ENCODE measurements at places on chromosomes 2 and 18.

- no peak for DNase-seq
These were observed 60.9 kb downstream of the KCTD1 start for GRCh38 chr18:26487437-26487836.

- DNase-seq, result no peak
These were observed 641.9 kb upstream of the REG3G start for GRCh38 chr2:78383576-78383975.

GRCh38 chr2:172993931-172994717, 81.5 kb upstream of the MAP3K20 start:
- no peak for DNase-seq

- no peak for DNase-seq
These were observed 84.7 kb downstream of the TCF4 start for GRCh38 chr18:55503167-55503820.

GRCh38 chr2:73092146-73092783, 20.5 kb downstream of the RAB11FIP5 start:
- no peak for DNase-seq

- DNase-seq, result no peak
These were observed 60.9 kb upstream of the KLF7 start for GRCh38 chr2:207226671-207227061.

DNA sequence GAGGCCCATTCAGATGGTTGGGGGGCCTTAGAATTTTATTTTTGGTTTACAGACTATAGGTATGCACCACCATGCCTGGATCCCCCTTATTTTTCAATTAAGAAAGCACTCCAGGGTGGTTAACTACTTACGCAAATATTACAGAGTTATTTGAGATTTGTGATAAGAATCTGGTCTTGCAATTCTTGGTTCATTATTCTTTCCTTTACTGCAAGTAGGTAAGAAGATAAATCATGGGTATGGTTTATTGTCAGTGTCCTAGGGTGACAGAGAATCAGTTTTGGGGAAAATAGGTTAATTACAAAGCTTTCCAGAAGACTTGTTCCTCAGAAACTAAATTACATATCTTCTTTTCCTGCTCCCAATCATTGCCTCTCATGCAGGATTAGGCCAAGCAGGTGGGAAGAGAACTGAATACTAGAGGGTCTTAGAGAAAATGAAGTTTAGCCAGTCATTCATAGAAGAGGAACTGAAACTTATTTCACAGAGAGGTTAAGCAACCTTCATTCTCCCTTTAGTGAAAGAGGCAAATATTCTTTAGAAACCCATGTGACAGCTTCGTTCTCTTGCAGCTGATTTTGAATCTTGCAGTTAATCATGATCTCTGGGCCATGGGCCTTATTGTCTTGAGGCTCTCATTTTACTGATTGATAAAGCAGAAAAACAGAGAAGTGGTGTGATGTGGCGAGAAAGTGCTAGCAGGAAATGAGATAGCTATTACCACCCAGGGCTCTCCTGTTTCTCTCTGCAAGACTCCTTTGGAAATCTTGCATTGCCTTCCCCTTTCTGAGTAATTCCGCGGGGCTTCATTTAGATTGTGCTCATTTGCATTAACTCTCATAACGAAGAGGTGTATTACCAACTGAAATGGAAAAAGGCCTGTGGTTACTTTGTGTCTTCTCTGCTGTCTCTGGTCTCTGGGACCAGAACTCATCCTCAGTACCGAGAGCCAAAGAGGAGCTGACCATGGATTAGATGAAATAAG, 44.8 kb upstream of the ARHGAP25 start:
- DNase-seq, result no peak

DNA sequence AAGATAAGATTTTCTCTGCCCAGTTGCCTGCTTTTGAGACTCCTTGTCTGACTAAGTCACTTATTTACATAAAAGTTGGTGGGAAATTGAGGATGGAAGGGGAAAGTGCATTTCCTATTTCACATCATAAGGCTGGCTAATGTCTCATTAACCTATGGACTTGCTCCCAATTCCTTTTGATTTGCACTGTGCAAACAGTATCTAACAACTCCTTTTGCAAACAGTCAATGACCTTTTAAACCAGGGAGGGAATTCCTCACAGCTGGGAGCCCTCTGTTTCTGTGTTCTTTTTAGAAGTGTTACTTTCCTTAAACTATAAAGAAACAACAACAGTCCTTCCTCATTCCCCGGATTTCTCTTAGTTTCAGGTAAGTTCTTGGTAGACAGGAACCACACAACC, 272.8 kb downstream of the RND3 start:
- no peak for DNase-seq

GRCh38 chr2:236209535-236209934, 41.3 kb upstream of the GBX2 start:
- DNase-seq, result no peak

- DNase-seq, result no peak
These were observed 156.2 kb upstream of the NDUFV2 start for GRCh38 chr18:8946066-8946838.

DNA sequence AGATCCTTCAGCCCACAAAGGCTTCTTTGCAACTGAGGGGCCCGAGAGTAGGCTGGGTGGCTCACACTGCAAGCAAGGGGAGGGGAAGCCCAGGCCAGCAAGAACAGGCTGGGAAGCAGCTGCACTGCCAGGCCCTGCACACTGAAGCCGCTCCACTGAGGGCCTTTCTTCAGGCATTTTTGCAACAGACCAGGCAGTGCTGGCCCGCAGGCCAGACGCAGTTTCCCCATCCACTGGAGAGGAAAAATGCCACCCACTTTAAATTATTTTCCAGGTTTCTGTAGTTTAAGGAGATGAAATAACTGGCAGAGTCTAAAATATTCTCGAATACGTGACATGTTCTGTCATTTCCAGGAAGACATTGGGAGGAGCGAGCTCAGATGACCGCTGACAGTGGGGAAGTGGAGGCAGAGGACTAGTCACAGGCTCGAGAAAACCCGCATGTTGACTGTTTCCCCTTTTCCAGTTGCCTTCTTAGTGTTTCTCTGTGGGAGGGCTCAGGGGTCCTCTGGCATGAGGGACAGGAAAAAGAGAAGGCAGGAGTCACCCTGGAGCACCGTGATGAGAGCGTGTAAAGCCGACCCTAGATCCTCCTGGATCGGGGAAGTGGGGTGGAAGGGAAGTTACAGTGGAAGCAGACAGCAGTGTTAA, 53.3 kb upstream of the B3GNT7 start:
- no peak for DNase-seq

DNA sequence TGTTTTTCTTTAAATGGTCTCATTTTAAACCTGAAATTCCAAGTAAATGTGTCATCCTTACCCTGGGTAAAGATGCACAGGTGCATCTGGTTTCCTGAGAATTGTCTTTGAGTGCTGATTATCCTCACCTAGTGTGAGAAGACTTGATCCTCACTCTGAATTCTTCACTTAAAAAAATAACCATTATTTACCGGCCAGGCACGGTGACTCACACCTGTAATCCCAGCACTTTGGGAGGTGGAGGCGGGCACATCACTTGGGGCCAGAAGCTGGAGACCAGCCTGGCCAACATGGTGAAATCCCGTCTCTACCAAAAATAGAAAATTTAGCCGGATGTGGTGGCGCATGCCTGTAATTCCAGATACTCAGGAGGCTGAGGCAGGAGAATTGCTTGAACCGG, 9.9 kb upstream of the WNT6 start:
- DNase-seq, result no peak

- DNase-seq, result no peak
These were observed 1.2 kb upstream of the TNS1 start for GRCh38 chr2:218003981-218004419.

DNA sequence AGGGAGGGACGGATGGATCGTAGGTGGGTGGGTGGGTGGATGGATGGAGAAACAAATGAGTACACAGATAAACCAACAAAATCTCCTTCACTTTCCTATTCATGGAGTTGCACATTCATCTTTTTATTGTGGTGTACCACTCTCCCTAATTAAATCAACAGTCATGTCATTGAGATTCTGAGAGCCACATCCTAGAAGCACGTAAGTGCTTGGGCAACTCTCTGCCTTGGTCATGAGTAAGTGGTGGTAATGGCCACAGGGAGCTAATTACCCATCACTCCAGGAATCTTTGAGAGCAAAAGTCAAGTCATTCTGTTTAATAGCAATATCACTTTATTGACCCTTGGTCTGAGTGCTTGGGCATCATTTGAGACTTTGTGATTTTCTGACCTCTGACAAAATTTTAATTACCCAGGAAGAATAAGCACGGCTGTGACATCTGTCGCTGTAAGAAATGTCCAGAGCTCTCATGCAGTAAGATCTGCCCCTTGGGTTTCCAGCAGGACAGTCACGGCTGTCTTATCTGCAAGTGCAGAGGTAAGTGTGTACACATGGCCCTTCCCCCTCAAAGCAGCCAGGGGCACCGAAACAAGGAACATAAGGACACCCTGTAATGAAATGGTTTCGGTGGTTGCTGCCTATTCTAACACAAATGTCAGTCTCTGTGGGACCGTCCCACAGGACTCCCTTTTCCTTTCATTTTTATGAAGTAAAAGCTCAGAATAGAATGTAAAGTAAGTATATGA, 85.9 kb downstream of the FEZ2 start:
- no peak for DNase-seq

GRCh38 chr2:16258350-16258749, 318.0 kb downstream of the MYCN start:
- DNase-seq, result no peak

GRCh38 chr2:241983571-241984270, 114.2 kb downstream of the RTP5 start:
- DNase-seq, result no peak

DNA sequence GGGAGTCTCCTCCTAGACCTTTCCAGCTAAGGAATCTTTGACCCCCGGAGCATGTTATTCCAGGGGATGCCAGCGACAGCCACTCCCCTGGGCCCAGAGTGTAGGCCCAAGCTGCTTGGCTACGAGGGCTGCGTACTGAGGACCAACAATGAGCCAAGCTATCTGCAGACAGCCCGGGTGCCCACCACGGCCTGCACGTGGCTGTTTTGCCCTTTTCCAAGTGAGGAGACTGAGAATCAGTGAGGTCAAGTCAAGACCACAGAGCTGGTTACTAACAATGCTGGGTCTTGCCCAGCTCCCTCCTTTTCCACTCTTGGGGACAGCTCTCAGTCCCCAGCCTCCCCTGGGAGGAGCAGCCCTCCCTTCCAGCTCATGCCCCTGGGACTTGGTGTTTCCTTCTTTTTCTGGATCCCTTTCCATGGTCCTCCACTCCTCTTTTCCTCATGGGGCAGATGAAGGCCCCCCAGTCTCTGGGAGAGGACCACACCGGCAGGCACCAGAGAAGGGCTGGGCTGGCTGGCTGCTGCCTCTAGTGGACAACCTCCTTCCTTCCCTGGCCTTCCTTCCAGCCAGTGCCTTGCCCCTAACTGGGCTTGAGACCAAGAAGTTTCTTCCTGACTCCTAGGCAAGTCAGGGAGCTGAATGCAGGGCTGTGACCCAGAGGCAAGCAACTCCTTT, 550 bp upstream of the MALL start:
- DNase-seq, result no peak

DNA sequence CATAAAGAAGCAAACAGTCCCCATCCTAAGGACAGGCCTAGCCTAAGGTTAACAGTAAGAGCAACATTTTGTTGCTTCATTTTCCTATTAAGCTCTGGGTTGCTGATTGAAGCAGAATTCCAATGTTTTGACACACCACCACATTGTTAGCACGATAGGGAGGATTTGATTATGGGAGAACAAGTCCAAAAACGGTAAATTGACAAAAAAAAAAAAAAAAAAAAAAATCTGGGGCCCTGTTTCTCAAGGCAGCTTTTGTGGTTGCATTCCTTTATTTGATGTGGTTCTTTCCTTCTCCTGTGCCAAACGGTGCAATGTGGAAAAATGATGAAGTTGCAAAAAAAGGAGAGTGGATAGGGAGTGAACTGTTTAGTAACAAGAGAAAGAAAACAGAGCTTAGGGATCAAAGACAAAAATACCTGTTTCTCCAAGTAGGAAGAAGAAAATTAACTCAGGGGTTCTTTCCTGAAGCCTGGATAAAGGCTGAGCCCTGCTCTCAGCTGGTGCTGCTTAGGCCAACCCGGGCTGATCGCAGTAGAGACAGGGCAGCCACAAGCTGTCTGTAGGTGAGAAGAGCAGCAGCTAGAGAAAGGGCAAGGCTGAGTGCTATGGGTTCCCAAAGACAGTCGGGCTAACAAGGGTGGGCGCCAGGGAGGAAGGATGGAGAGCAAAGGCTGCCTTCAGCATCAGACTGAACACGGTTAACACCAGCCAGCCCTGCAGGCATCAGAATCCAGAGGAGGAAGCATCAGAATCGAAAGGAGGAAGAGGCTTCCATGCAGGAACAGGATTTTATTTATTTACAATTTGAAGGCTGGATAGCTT, 167.8 kb upstream of the FOSL2 start:
- no peak for DNase-seq

- DNase-seq, result no peak
These were observed 34.2 kb upstream of the NCOA1 start for GRCh38 chr2:24456599-24457556.

DNA sequence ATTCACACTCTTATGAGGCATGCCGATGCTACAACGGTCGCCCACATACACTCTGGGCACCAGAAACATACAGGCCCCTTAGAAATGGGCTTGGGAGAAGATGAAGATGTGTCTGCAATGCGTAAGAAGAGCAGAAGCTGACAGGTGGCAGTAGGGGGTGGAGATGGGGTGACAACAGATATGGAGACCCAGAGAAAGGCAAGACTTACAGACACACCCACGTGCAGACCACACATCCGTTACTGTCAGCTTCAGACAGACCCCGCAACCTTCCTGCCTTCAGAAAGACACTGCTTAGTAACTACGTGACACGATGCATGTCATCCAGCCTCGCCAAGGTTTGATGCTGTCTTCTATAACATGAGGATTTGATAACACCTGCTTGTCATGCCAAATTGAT, 89.5 kb downstream of the ZFP36L2 start:
- no peak for DNase-seq

- DNase-seq, result no peak
These were observed 9.0 kb upstream of the CTIF start for GRCh38 chr18:48529796-48530195.

DNA sequence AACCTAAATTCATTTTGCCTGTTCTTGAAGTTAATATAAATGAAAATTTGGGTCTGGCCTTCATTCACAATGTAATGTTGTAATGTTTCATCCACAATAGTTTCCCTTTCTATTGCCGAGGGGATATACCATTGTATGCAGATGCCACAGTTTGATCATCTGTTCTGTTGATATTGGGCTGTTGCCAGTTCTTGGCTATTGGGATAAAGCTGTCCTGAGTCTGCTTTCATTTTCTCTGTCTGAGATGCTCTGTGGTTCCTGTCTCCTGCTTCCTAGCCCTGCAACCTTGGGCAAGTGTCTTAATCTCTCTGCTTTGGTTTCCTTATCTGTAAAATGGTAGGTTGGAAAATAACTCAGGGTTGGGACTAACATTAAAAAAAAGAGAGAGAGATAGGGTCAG, 25.2 kb downstream of the B3GNT2 start:
- DNase-seq, result no peak

DNA sequence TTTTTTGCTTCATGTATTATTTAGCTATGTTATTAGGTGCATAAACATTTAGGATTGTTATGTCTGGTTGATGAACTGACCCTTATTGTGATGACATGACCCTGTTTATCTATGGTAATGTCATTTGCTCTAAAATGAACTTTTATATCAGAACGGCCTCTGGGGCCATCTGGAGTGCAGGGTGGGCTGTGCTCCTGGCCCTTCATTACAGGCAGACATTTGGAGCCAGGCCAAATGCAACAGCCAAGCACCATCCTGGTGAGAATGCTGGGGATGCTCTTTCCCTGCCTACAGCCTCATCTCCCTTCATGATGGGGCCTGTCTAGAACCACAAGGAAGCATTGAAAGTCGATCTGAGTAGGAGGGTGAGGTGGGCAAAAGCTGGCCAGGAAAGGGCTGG, 38.0 kb downstream of the HJURP start:
- DNase-seq, result no peak

All from stimulated activated CD4-positive, alpha-beta T cell treated with anti-CD3 and anti-CD28 coated beads, Interleukin-15, amount 100 ng/mL, for 1 hour (primary cell).